ENCODE measurements at places on chromosomes 3 and 15. TPM values are rescaled to one million over a fixed set of nuclear protein-coding genes. Genes with fewer than 3 reads are reported as not detected.

DNA sequence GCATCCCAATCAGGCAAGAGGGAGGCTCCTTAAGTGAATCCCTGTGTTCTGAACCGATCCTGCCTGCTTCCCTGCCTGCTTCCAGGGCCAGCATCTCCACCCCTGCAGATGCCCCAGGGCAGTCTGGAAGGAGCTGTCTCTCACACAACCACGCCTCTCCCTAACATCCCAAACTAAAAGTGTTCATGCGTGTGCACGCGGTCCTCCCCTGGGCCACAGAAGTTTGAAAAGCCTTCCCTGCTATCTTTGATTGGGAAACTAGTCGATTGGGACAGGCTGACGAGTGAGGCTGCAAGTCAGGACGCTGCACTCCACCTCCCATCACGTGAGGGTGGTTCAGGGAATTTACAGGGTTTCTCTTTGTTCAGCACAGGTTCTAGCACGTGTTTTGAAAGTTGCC lies 340.9 kb upstream of the ICE2 start:
- DNase-seq = no peak

GRCh38 chr3:127673191-127674100 lies 694 bp downstream of the ABTB1 start:
- peak; percentile 70 for DNase-seq

- DNase-seq = no peak
Observed at GRCh38 chr3:3800685-3801493, 1.7 kb downstream of the LRRN1 start.

DNA sequence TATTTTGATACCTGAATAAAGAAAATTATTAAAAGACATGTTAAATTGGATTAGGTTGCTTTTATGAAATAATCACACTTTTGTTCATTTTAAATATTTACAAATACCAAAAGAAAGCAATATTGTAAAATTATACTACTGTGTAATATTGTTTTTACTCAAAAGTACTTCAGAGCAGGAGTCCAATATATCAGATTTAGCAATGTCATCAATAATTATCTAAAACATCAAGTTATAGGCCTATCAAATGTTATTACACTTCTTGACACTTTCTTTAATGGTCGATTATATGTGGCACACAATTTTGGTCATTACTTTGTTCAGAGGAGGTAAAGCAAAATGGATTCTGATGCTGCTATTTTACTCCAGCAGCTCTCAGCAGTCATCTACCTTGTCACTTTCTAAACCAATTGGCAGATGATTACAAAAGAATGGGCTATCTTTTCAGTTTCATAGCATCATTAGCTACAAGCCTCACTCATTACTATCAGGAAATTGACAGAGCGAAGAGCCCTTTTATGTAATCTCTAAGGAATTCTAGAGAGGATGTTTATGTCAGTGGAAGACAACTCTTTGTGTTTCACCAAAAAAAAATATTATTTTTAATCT lies 318.6 kb downstream of the PLOD2 start:
- DNase-seq = no peak

DNA sequence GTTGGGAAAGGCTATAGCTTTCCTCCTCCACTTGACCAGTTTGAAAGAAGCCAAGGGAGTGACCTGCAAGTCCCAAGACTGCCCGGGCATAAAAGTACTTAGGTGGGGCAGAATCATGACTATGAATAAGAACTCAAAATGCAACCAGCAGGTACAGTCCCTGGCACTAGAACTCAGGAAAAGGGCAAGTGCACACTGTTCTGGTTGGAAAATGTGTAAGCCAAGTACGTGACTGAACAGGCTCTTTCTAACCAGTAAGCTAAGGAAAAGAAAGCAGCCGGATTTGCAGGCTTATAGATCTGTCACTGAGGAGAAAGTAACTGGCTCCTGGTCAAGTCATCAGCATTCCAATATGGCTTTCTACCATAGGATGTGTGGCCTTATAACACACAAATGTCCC lies 101.2 kb upstream of the SLC4A7 start:
- no peak for DNase-seq

DNA sequence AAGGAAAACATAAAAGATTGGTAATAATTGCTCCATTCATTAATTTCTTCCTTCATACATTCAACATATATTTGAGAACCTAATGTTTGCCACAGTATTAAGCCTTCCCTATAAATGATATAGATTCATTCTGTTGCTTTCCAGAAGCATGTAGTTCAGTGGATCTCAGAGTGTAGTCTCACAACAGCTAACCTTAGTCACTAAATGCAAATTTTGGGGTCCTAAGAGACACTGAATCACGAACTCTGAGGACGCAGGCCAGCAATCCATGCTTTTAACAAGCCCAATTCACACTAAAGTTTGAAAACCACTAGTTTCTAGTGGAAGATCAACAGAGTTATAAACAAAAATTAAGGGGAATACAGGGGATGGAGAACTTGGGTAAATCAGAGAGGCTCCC lies 7.2 kb upstream of the AQR start:
- DNase-seq = no peak

- DNase-seq = no peak
Observed at GRCh38 chr15:67458331-67459029, 62.5 kb upstream of the C15orf61 start.

DNA sequence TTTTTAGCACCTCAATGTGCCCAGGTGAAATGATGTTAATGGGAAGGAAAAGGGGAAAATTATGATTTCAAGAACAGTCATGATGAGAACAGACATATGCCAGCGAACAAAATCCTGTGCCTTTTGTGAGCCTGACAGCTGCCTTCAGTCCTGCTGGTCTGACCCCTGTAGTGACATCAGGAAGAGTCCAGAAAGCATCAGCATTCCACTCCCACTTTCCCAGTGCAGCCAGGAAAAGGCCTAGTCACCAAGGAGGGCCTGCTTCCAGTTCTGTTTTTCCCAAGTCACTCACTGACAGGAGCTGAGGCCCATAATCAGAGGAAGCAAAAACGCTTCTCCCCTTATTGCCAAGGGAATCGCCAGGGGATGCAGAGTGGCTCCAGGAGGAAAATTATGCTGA lies 218.4 kb downstream of the ABHD5 start:
- DNase-seq = no peak

- no peak for DNase-seq
Observed at GRCh38 chr15:60376677-60377095, 21.1 kb downstream of the ANXA2 start.

GRCh38 chr3:141152801-141153678 lies 78.6 kb upstream of the PXYLP1 start:
- DNase-seq = no peak

- no peak for DNase-seq
Observed at GRCh38 chr3:120344349-120344748, 4.8 kb downstream of the LRRC58 start.

- DNase-seq = peak; percentile 72
Observed at GRCh38 chr3:33787328-33788009, 11.0 kb upstream of the PDCD6IP start.

DNA sequence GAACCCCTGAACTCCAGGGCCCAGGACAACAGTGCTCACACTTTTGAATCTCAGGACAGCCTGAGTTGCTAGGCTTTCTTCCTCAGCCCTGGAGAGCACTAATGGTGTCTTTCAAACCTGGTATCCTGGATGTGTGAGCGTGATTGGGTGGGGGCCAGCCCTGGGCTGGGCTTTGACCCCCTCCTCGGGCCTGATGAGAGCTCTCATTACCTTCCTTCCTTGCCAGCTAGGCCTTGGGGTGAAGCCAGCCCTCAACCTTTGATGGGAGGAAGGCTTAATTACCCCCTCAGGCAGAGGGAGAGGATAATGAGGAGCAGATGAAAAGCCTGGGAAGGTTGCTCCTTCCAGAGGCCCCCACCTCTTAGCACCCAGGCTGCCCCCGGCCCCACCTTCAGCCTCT lies 31.1 kb upstream of the INSYN1 start:
- DNase-seq = no peak

DNA sequence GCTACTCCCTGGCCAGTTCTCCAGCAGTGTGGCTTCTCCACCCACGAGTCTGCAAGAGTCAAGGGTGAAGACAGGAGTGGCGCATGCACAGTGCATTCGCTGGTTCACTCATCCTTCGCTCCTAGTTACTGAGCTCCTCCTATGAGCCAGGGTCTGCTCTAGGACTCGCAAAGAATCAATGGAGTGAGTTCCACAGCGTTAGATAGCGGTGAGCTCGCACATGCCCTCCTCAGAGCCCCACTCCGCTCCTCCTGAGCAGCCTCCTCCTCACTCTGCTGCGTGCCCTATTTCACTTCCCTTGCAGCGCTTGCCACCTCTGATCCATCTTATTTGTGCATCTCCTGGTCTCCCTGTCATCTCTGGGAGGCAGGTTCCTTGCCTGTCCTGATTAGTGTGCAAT lies 63.0 kb downstream of the NUP210 start:
- DNase-seq = no peak

- no peak for DNase-seq
Observed at GRCh38 chr3:100120693-100121092, 6.4 kb upstream of the FILIP1L start.

DNA sequence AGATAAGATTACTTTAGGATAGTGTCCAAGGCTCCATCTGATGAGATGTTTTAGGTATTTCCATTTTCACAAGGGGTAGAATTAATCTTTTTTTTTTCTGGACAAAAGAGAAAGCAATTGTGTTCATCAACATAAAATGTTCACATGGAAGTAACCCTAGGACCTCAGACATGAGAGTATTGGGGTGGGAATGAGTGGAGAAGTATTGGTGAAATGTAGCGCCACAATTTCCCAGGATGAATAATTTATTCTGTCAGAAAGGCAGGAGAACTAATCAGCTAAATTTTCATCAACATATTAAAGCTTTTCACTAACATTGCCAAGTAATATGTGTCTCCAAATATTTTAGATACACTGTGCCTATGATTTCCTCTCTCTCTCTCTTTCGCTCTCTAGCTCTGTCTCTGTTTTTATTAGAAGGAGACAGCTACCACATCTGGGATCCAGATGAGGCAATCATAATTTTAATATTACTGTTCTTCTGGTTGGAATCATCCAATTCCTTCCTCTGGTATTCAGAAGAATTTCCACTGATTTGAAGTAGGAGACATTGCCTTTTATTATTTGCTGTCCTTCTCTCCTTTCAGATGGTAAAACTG lies 21.6 kb upstream of the ZNF280D start:
- no peak for DNase-seq

GRCh38 chr3:23553353-23553752 lies 252.4 kb upstream of the UBE2E1 start:
- no peak for DNase-seq

DNA sequence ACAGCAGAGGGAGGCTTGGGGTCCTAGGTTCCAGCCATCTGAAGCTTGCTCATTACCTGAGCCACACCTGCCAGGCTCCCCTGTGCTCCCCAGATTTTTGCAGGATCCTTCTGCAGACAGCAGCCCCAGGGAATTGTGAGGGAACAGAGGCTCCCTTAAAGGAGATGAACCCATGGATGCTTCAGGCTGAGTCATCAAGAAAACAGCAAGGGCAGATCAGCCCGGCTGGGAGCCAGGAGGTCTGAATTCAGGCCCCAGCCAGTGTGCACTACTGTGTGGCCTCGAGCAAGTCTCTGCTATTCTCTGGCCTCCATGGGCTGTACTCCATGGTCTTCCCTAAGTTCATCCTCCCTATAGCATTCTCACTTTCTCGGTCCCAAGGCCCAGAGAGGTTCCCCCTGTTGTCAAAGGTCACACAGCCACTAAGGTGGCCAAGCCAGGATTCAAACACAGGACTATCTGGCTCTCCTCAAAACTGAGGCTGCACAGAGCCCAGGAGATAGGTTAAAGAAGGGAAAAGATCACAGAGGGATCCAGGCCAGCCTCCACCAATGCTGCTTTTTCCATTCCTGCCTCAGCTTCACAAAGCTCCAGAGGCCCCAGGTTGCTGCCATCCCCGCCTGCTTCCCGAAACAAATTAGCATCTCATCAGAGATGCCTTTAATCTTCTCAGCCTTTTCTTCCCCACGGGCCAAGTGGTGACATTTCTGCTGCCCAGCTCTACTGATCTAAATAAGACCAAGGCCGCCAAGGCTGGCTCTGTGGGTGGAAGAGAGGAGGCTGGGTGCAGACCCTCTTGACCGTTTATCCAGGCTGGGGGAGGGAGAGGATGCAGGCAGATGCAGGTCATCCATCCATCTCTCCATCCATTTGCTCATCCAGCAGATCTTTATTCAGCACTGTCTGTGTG lies 21.2 kb upstream of the GRIP2 start:
- no peak for DNase-seq

- DNase-seq = no peak
Observed at GRCh38 chr15:89375093-89376005, 40.7 kb upstream of the POLG start.

GRCh38 chr3:130677343-130677742 lies 69.3 kb downstream of the PIK3R4 start:
- no peak for DNase-seq

- DNase-seq = no peak
Observed at GRCh38 chr15:40499931-40500330, 29.1 kb downstream of the CHST14 start.

AMOTL2 gene
- not detected for total RNA-seq

PARP15 gene
- total RNA-seq = 36.6 TPM

IMPG2 gene
- total RNA-seq = 0.29 TPM

FSD2 gene
- total RNA-seq = not detected

GOLGA6B gene
- not detected for total RNA-seq

AMIGO3 gene
- 2.0 TPM for total RNA-seq

SPINK8 gene
- not detected for total RNA-seq
